NCI-H446 treated with DMSO at 0.1 percent for 48 hours (cell line): ENCODE measurements at places on chromosomes 5 and 9.

- DNase-seq: no peak
Measured at GRCh38 chr5:111774525-111774924, 17.5 kb upstream of the NREP start.

- peak; percentile 45 for DNase-seq
Measured at GRCh38 chr9:21326526-21327139, 8.6 kb downstream of the KLHL9 start.

- DNase-seq: no peak
Measured at GRCh38 chr5:136251502-136252169, 58.7 kb upstream of the SMIM32 start.

GRCh38 chr5:179533024-179533423, 17.3 kb upstream of the RUFY1 start:
- no peak for DNase-seq

DNA sequence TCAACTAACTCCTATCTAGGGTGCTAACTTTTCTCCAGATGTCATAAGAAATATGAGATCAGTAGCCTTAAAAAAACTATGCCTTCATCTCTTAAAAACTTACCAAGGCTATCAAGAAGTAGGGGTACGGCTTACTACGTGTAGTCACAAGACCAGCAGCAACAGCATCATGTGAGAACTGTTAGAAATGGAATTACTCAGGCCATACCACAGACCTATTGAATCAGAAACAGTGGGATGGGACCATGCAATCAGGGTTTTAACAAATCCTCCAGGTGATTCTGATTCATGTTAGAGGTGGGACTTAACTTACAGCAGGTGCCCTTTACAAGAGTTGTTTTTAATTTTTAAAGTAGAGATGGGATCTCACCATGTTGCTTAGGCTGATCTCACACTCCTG, 4.6 kb downstream of the IFNE start:
- DNase-seq: no peak

- no peak for DNase-seq
Measured at GRCh38 chr9:125995006-125995405, 247.8 kb downstream of the PBX3 start.

DNA sequence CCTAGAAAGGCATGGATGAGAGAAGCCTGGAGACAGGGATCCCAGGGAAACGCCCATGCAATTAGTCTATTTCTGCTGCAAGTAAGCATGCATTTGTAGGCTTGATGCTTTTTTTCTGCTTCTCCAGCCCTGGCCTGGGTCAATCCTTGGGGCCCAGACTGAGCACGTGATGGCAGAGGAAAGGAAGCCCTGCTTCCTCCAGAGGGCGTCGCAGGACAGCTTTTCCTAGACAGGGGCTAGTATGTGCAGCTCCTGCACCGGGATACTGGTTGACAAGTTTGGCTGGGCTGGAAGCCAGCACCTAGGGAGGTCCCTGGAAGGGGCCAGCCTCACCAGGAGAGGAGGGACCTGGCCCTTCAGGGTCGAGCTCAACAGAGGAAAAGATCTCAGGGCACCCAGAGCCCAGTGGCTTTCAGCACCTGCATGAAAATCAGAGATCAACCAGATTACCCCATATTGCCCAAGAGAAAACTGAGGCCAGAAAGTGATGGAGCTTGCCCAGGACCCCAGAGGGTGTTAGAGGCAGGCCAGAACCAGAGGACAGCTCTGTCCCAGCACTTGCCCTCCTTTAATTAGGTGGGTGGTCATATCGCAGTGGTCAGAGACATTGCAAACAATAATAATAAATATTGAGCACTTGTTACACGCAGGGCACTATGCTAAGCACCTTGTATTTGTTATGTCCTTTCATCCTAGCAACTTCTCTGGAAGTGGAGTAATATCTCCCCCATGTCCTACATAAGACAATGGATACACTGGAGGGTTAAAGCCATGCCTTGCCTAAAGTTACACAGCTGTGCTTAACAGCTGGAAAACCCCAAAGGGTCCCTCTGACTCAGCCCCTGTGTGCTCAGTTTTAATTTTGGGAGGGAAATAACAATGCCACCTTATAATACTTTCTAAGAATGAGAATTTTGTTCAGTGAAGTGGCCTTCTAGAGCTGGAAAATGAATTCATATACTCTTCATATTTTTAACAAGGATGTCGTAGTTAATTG, 67.1 kb downstream of the KLF4 start:
- no peak for DNase-seq

GRCh38 chr5:133524666-133525065, 87.7 kb downstream of the FSTL4 start:
- DNase-seq: no peak

DNA sequence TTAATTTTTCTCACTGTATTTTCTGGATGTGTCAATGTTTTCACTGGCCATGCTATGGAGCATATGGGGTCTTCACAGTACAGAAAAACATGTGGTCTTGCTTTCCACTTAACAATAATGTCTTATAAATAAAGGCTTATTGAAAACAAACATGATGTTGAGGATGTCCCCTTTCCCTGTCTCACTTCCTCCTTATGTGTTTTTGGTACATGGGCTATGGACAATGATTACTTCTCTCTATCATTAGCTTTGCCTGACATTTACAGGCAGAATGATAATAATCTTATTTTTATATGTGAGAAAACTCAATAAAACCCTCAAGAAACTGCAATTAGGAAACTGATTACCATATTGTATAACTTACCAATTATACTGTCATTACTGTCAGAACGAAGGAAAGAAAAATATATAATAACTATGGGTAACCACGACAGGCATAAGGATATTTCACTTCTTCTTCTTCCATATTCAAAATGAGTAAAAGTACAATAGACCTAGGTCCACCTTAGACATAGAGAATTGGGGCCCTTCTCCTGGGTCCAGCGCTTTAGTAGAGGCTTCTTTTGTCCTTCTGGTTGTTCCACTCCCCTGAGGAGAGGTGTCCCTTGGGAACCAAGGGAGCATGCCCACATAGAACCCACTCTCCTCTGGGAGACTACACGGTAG, 375.0 kb downstream of the MAN2A1 start:
- no peak for DNase-seq
